ENCODE measurements at places on chromosomes 16 and 17.

- no peak for DNase-seq
Measured at GRCh38 chr16:1583180-1583579, 28.7 kb downstream of the IFT140 start.

DNA sequence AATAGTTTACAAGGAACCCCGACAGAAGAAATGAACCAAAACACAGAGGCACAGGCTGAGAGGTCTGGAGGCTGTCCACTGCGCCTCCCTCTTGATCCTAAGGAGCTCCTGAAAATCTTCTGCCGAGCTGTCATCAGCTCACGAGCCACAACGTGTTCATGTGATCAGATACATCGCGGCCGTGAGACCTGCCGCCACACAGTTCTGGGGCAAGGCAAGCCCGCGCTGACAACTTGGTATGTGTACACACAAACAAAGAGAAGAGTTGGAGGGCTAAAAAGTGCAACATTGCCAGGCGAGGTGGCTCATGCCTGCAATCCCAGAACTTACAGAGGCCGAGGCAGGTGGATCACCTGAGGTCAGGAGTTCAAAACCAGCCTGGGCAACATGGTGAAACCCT, 7.6 kb downstream of the EXOC7 start:
- DNase-seq, result no peak

DNA sequence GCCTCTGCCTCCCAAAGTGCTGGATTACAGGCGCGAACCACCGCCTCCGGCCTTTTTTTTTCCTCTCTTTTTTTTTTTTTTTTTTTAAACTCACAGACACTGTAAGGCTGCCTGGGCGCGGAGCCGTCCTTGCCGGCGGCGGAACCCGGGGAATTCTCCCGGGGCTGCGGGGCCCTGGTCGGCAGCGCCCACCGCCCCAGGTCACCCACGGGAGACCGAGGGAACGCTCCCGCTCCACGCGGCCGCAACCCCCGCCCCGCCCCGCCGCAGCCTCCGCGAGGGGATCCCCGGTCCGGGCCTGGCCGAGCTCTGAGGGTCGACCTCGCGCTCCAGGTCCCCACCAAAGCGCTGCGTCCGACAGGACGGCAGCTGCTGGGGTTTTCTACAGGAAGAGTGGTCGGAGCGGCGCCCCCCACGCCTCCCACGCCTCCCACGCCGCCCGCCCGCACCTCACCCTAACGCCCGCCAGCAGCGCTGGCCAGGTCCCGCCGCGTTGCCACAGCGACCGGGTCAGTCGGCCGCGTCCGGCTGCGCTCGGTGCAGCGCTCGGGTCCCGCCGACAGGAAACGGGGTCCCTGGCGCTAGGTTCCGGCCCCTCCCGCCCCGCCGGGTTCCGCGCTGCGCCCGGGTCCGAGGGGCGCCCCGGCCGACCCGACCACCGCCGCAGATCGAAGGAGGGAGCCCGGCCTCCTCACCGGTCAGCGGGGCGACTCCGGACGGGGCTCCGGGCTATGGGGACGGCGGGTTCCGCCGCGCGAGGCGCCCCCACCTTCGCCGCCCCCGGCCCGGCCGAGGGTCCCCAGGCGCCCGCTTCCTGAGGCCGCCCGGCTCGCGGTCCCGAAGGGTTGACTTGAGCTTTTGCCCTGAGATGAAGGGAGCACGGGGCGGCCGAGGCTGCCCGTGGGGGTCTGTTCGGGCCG, at the start of gene CCDC57:
Gene CCDC57 (minus strand): TSS at position 512 of the 920 bp plus-strand sequence. CDS start 10,898 bp downstream, outside the sequence.
- DNase-seq, result no peak

- no peak for DNase-seq
Measured at GRCh38 chr17:18028952-18029540, 9.9 kb downstream of the ATPAF2 start.

- no peak for DNase-seq
Measured at GRCh38 chr16:84898447-84898846, 78.7 kb downstream of the CRISPLD2 start.

- no peak for DNase-seq
Measured at GRCh38 chr17:68057531-68057952, 22.0 kb downstream of the KPNA2 start.

DNA sequence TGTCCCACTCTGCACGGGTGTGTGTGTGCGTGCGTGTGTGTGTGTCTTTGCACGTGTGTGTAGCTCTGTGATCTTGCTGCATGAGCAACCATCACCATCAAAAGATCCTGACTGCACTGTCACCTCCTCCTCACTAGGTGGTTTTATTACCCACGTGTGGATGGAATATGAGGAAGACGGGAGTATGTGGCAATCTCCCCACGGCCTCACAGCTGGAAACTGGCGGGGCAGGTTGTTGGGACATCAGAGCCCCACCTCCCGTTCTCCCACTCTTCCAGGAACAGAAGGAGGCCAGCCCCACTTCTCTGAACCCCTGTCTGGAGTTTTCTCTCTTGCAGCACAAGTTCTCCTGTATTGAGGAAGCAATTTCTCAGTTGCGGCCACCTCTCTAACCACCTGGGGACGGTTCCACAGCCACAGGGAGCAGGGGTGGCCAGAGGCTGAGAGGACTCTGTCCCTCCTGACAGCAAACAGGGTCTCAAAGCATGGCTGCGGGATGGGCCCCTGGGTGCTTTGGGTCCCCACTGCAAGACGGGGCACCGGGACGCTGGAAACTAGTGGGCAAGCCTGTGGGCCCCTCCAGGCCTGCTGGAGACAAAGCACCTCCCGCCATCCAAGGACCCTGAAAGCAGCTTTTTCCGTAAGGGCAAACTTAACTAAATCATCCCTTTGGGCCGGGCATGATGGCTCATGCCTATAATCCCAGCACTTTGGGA, 27.9 kb upstream of the ATP2C2 start:
- DNase-seq, result no peak

- DNase-seq, result no peak
Measured at GRCh38 chr17:63474174-63474573, 2.7 kb upstream of the ACE start.

- DNase-seq, result peak; percentile 99
Measured at GRCh38 chr17:2179615-2180295, 123.8 kb downstream of the SMG6 start.

DNA sequence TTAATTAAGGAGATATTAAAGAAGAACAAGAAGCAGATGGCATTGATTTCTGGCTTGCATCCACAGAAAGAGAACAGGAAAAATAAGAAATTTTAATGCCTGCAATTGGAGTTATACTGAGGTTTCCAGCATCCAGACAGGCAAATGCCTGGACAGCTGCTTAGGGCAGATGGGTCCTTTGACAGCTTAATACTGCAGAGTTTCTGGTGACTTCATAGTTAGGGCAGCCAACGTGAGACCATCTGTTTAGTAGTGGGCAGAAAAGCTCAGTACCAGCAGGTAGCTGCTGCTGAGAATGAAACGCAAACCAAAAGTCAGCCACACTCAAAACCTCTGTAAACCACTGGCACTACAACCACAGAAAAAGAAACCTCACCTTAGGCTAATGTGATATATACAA, 109.8 kb downstream of the CDK5R1 start:
- DNase-seq, result no peak

- DNase-seq, result peak; percentile 100
Measured at GRCh38 chr17:59154721-59155438, at the start of gene SKA2. Gene SKA2, minus strand, starts transcription at chr17:59155186. Its CDS starts 23 bp downstream, at chr17:59155163.

DNA sequence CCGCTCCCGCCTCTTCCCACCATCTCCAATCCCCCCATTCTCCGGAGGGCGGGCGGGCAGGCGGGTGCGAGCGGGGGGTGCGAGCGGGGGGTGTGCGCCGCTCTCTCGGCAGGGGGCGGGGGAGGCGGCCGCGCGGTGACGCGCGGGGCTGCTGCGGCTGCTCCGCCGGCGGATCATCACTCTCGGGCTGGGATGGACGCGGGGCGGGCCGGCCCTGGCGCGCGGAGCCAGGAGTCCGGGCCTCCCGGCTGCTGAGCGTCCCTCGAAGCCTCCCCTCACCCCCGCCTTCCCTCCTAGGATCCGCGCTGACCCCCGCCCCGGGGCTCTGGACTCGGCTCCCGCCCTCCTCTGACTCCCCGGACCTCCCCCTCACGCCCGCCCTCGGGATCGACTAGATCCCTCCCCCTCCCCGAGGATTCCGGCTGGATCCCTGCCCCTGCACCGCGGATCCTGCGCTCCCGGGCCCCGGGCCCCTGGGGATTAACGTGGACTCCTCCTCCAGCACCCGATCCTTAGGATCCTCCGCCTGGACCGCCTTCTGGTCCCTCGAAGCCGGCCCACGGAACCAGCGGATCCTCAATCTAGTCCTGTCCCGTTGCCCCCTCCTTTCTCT, 946 bp upstream of the TMEM256 start:
- DNase-seq, result no peak

DNA sequence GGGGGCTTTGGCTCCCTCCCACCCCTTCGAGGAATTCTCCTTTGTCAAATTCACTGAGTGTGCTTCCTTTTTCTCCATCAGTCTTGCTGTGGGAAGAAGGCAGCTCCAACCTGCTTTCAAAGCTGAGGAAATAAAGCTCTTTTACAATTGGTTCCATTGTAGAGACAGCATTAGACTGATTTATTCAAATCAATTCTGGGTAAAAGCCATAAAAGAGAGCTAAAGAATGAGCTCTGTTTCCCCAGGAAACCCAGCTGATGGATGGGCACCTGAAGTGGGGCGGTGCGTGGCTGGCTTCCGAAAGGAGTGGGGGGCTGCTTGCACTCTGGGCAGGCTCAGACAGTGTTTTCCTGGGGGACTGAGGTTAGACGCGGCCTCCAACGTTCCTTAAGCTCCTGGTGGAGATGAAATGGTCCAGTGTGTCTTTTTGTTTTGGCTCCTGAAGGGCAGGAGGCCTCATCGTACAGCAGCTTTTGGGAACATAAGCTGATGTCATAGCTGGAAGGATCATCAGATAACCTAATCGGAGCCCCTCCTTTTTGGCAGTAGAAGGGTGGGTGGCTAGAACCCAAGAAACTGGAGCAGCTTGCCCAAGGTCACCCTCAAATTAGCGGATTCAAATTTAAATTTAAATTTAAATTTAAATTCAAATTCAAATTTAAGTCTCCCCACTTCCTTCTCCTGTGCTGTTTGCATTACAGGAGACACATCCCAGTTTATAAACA, 128.5 kb upstream of the EEF2KMT start:
- no peak for DNase-seq

DNA sequence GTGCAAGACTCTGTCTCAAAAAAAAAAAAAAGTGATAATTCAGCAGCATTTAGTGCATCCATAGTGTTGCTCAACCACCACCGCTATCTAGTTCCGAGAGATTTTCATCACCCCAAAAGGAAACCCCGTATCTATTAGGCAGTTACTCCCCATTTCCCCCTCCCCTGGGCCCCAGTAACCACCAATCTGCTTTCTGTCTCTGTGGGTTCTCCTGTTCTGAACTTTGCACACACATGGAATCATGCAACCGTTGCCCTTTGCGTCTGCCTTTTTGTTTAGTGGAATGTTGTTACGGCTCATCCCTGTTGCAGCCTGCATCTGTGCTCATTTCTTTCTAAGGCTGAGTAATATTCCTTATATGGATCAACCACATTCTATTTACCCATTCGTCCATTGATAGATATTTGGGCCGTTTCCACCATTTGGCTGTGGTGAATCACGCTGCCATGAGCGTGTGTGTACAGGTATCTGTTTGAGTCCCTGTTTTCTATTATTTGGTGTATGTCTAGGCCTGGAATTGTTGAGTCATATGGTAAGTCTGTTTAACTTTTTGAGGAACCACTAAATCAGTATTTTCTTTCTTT, 8.7 kb upstream of the SYNGR2 start:
- DNase-seq, result peak; percentile 64

GRCh38 chr17:81246679-81247338, 7.7 kb downstream of the NDUFAF8 start:
- no peak for DNase-seq

DNA sequence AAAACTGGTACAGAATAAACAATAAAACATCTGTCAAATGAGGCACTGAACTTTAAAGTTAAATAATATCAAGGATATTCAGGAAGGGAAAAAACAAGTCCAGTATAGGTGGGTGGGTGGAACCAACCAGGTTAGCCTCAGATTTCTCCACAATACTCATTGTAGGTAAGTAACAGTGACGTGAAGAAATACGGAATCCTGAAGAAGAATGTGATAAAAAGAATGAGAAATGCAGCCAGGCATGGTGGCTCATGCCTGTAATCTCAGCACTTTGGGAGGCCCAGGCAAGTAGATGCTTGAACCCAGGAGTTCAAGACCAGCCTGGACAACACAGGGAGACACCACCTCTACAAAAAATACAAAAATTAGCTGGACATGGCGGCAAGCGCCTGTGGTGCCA, 47.3 kb downstream of the UBE2G1 start:
- no peak for DNase-seq

DNA sequence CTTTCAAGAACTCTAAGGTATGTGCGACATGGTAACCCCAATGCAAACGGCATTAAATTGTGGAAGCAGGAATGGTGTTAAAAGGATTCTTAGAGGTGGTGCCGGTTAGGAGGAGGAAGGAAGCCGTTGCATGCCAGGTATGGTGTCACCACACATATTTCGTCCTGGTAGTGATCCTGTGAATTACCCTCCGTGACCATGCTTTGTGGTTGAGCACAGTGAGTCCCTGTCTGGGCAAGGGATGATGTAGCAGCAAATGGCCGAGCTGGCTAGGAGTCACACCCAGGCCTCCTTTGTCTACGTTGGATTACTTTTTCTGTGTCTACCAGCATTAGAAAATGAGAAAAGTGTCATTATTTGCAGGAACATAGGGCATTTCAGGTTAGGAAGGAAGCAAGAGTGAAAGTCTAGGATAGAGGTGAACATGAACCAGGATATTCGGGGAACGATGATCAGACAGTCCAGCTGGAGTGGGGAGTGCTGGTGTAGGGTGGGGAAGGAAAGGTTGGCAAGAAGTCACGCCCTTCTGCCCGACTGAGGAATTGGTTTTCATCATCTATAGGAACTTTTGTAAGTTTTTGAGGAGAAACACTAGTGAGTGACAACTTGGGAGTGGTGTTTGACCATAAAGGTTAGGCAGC, 123.5 kb downstream of the PRKCA start:
- DNase-seq, result no peak

DNA sequence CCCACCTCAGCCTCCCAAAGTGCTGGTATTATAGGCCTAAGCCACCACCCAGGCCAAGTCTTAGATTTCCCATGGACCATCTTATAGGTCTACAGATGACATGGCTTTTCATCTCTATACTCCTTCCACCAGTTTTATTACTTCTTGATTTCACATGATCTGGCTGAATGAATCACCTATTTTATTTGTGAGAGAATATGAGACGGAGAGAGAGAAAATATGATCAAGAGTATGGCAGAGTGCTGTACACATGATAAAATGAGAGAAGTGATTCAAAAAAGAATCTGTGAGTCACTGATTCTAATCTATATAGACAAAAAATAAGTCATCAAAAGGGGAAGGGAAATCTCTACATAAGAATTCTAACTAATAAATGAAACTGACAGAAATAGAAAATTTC, 13.7 kb downstream of the ACSM1 start:
- DNase-seq, result no peak

DNA sequence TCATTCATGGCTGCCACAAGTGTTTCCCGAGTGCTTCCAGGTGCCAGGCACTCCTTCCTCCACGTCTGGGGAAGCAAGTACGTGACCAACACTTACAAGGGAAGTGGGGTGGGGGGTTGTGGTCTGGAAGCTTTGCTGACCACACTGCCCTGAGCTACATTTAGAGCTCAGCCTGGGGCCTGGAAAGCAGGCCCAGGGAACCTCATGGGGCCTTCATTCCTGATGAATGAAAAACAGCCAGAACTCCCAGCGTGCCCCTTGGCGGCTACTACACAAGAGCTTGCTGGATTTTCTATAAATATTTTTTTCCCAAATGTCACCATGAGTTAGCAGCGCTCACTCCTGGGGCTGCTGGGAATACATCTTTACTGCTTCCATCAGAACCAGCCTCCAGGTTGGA, 73.3 kb downstream of the ABCC12 start:
- peak; percentile 51 for DNase-seq

GRCh38 chr17:15340966-15341365, 431 bp downstream of the TEKT3 start:
- DNase-seq, result no peak

- peak; percentile 22 for DNase-seq
Measured at GRCh38 chr16:62041401-62041800, 5.2 kb upstream of the CDH8 start.

All from fibroblast of skin of left biceps (primary cell).